Posterior vena cava (tissue), 2 donors: ENCODE measurements at places on chromosomes 2 and 18. TPM values are rescaled to one million over a fixed set of nuclear protein-coding genes. Genes with fewer than 3 reads are reported as not detected.

DNA sequence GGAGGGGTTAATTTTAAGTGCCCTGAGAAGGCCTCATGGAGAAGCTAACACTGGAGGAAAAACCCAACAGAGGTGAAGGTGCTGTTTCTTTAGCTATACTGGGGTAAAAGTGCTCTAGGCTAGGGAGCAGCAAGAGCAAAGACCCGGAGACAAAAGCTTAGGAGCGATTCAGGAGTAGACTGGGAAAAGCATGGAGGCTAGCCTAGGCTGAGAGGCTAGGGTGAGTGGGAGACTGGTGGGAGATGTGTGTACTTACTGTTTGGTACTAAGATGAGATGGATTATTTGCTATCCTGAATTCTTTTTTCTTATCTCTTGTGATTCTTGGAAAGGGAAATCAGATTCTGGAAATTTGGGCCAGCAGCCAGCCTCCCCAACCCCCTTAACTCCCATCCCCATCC lies 2.0 kb downstream of the GIGYF2 start:
- no peak for DNase-seq

RAPGEF4 gene
- 6.2 TPM for total RNA-seq

GRCh38 chr2:8985561-8986326 lies 17.7 kb downstream of the MBOAT2 start:
- no peak for DNase-seq

GRCh38 chr2:203648273-203648672 lies 58.2 kb upstream of the CD28 start:
- no peak for DNase-seq

DNA sequence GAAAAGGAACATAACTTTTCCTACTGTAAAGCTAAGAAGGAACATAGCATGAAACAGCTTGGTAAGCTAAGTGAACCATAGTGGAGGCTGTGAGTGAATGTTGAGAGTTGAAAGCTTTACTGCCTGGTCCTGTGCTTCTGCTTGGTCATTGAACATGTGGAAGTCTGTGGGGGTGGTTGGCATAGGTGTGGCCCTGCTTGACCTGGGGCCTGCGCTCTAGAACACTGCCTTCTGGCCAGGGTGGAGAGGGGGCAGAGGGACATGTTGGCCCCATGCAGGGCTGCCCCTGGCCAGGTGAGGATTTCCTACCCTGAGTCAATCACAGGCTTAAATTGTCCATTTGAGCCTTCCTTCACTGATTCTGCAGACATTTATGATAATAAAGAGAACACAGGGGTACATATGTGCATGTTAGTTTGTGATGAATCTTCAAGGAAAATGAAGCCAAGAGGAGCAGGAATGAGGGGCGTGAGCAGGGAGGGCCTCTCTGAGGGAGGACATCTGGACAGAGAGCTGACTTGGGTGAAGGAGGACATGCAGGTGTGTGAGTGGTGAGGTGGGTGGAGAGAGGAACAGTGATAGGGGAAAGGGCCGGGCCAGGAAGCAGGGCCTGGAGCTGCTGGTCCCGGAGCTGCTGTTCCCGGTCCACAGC lies 16.6 kb downstream of the TRAF3IP1 start:
- no peak for DNase-seq

GRCh38 chr2:8457092-8457481 lies 224.8 kb upstream of the ID2 start:
- no peak for DNase-seq

- DNase-seq = no peak
Observed at GRCh38 chr2:189613077-189613636, 32.6 kb upstream of the SLC40A1 start.

DNA sequence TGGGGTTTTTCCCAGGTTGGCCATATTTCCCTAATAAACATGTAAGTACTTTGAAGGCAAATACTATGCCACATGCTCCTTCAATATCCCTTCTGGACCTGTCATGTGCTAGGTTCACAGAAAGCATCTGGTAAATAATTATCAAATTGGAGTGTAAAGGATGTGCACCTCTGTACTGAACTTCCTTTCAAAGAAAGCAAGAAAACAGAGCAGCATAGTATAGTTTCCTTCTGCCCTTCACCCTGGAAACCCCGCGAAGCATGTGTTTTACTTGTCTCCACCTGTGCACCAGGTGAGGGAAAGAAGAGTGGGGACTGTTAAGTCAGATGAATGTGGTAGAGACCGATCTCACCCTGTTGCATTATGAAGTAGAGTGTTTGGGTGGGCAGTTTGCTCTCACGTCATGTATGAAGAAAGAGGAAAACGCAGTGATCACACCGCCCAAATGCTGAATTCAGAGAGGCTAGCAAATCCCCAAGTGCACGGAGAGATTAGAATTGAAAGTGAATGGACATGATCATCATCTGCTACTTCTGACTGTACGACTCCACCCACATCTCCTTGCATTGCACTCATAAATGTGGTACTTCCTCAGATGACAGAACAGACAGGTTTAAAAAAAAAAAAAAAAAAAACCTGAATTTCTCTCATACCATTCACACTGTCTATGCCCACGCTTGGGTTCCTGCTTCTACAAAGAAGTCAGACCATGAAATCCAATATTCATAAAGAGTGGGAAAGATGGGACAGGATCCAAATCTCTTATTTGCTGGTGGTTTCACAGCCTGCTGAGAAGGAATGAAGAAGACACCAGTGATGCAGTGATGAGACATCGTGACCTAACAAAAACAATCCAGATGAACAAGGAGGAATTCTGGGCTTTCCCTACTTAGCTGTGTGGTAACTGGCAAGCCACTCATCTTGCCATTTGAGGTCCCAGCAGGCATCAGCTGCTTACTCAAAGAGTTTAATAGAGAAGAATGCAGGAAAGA lies 448.6 kb downstream of the BCL11A start:
- DNase-seq = no peak

DNA sequence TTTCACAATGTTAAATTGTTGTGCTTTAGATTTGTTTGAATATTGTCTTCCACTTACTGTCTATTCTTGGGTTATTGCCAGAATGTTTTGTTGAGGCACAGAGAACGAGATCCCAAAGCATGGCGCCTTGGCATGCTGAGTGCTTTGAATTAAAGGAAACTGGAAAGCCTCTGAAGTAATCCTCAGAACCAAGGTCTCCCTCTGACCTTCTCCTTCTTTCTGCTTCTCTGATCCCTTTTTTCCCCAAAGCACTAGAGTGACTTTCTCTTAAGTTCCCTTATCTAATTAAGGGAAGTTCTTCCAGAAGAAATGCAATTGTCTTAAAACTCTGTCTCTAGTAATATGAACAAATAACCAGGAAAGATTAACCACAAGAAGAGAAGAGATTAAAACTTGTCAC lies 214.7 kb downstream of the SPP2 start:
- DNase-seq = no peak

ATP9B gene
- 32.9 TPM for total RNA-seq

RAB12 gene
- 45.0 TPM for total RNA-seq

GRCh38 chr2:120423167-120423943 lies 77.4 kb downstream of the INHBB start:
- DNase-seq = no peak

GKN1 gene
- total RNA-seq = not detected

SPDYA gene
- 1.7 TPM for total RNA-seq

GRCh38 chr2:234378440-234378839 lies 118.4 kb downstream of the ARL4C start:
- no peak for DNase-seq

GRCh38 chr2:234411793-234412192 lies 85.1 kb downstream of the ARL4C start:
- DNase-seq = no peak

DNA sequence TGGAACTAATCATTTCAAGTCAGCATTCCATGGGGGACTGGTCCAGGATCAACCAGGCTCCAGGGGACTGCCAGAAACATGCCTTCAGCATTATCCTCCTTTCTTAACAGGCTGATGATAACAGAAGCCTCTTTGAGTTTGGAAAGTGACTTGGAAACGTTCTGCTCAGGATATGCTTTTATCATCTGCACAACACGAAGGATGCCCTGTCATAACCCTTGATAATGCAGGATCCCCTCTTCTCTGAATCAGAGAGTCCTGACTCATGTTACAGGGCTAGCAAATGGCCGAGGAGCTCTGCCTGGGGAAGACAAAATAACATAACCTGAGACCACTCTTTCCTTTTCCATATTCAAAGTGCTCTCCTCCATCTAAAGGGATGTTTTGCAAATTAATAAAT lies 6.7 kb downstream of the SCYGR3 start:
- no peak for DNase-seq
